ENCODE measurements at places on chromosomes 12 and 14. TPM values are rescaled to one million over a fixed set of nuclear protein-coding genes. Genes with fewer than 3 reads are reported as not detected.

The TMPRSS12 gene
- not detected for total RNA-seq

GRCh38 chr14:68703093-68703492 lies 89.8 kb downstream of the ZFP36L1 start:
- peak; percentile 91 for DNase-seq
- H3K27me3 ChIP-seq = no peaks in the 10 kb centered on the region
- H3K4me1 ChIP-seq = peaks cover 26% of the 10 kb centered on the region

DNA sequence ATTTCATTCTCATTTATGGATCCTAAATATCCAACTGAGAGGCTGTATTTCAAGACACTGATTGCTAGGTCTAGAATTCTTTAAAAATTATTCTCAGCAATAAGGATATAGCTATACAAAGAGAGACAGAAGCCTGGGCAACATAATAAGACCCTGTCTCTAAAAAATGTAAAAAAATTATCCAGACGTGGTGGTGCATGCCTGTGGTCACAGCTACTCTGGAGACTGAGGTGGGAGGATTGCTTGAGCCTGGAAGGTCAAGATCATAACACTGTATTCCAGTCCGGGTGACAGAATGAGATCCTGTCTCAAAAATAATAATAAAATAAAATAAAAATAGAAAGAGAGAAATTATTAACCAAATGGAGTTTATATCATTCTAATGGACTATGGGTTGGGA lies 20.6 kb upstream of the ARID2 start:
- no peaks in the 10 kb centered on the region for H3K27me3 ChIP-seq
- no peaks in the 10 kb centered on the region for H3K36me3 ChIP-seq
- H3K4me1 ChIP-seq = 0 out of 2 replicates have a peak, but pooled peaks cover 3% of the 10 kb centered on the region
- no peak overlapping the region for H3K27ac ChIP-seq

DNA sequence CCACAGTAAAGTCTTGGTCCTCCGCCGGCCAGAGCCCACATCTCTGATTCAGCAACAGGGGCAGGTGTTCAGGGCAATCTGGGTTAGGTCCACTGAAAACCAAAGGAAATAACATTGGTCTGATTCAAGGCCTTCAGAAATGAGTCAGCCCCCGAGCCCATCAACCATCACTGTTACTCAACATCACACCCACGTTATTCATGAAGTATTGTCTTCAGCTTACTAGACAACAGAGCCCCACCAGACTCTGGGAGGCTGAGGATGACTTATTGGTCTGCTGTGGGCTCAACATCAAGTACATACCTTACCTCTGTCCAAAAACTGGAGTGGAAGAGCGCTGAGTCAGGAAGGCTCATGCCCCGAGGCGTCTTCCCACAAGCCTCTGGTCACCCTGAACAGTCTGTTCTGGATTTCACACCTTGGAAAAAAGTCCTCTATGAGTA lies 97.5 kb downstream of the ZFP36L1 start:
- H3K4me3 ChIP-seq = no peak overlapping the region
- no peaks in the 10 kb centered on the region for H3K36me3 ChIP-seq
- no peaks in the 10 kb centered on the region for H3K27me3 ChIP-seq
- peak; percentile 99 for DNase-seq
- peak overlapping the region; percentile 89 for H3K27ac ChIP-seq
- H3K4me1 ChIP-seq = peaks cover 37% of the 10 kb centered on the region

DNA sequence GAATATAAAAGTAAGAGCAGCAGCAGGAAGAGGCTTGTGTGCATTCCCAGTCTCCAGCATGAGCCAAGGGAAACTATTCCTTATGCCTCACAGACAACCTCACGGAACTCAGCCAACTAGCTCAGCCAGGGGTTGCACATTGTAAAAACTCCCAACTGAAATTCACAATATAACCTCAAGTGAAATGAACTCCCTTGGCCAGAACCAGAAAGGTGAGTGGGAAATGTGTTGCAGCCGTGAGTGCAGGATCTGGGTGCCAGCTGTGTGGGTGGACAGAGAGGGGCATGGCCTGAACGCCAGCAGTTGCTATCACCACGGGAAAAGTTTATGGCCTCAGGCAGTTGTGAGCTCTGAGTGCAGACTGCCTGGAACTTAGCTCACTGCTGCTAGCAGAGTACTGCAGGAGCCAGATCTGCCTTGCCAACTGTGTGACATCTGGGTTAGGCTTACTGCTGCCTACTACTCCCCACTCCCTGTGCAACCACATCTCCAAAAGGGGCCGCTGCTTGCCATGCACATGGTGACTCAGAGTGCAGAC lies 2.3 kb upstream of the CLEC1A start:
- H3K27me3 ChIP-seq = no peaks in the 10 kb centered on the region
- peak; percentile 88 for DNase-seq
- peak overlapping the region; percentile 61 for H3K4me3 ChIP-seq
- H3K36me3 ChIP-seq = no peaks in the 10 kb centered on the region
- H3K4me1 ChIP-seq = peaks cover 15% of the 10 kb centered on the region
